Ecto neural progenitor cell (in vitro differentiated cells): ENCODE measurements at places on chromosomes 13 and 19.
A peak's percentile ranks its signal among the peaks of the same experiment; 100 is the strongest.

DNA sequence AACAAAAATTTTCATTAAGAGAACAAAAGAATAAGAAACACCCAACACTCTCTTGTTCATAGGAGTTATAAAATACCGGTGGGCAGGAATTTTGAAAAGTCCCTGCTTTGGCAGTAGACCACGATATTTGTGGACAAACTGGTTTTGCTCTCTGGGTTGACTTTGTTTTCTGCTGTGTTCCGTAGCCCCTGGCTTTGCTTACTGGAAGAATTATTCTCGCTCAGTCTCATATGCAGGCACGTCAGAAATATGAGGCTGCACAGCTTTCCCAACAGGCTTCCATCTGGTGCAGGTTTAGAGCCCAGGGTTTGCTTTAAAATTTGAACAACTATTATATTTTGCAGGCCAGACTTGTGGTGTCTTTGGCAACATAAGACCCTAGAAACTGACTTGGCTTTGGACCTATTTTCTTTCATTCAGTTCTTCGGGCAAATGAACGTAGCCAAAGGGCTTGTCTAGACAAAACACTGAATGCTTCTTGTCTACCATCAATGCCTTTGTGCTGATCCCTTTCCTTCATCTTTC, 2012.6 kb downstream of the PCDH9 start:
- no peak for DNase-seq

- no peak for DNase-seq
Observed at GRCh38 chr13:104001766-104002165, 935.5 kb upstream of the SLC10A2 start.

DNA sequence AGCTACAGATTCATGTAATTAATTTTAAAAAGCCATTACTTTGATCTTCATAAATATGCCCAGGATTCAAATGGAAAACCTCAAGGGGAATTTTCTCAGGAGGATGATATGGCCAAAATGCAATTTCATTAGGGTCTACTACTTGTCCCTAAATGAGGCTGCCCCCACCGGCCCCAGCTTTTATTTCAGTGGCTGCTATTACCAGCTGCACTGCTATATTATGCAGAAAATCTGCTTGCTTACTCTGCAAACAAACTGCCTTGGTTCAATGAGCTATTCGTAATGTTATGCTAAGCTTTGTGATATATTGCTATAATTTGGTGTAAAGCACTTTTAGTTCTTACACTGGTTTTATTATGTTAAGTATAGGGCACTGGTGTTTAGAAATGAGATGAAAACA, 137.3 kb upstream of the TMTC4 start:
- DNase-seq: no peak

GRCh38 chr19:5125797-5126497, 157.0 kb downstream of the KDM4B start:
- no peak for DNase-seq

- no peak for DNase-seq
Observed at GRCh38 chr13:87952377-87952776, 281.2 kb downstream of the SLITRK5 start.

DNA sequence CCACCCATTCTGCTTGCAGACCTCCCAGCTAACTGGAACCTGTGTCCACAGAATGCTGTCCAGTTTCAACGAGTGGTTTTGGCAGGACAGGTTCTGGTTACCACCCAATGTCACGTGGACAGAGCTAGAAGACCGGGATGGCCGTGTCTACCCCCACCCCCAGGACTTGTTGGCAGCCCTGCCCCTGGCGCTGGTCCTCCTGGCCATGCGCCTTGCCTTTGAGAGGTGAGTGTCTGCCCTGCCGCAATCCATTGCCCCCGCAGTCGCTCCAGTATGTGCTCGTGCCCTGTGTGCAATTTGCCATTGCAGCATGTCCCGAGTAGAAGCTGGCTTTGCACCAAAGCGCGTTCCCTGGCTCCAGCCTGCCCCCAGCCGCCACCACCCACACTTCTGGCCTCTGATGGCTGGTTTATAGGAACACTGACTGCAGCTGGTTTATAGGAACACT, 41.9 kb downstream of the CERS4 start:
- DNase-seq: no peak

- DNase-seq: no peak
Observed at GRCh38 chr13:26895808-26896466, 135.4 kb upstream of the GPR12 start.

DNA sequence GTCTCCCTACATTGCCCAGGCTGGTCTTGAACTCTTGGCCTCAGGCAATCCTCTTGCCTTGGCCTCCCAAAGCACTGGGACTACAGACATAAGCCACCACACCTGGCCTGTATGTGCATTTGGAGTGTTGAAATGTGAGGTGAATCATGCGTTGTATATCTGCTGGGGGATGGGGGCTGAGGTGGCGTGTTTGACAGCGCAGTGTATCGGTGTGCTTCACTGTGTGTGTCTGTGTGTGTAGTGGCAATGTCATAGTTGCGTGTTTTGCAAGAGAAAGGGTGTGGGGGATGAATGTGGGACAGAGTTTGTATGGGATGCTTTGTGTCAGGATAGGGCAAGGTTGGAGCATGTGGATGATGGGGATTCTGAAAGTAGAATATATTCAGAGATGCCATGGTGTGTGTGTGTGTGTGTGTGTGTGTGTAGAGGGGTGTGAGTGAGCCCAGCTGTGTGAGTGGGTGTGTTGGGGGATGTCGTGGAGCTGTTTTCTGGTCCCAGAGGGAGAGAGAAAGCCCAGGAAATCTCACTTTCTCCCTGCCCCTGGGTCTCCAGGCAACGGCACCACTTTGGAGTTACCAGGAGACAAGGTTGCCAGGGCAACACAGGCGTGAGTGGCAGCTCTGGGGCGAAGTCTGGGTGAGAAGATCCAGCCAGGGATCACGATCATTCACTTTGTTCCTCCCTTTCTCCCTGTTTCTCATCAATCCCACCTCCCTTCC, 1.1 kb upstream of the SWSAP1 start:
- peak; percentile 82 for DNase-seq

DNA sequence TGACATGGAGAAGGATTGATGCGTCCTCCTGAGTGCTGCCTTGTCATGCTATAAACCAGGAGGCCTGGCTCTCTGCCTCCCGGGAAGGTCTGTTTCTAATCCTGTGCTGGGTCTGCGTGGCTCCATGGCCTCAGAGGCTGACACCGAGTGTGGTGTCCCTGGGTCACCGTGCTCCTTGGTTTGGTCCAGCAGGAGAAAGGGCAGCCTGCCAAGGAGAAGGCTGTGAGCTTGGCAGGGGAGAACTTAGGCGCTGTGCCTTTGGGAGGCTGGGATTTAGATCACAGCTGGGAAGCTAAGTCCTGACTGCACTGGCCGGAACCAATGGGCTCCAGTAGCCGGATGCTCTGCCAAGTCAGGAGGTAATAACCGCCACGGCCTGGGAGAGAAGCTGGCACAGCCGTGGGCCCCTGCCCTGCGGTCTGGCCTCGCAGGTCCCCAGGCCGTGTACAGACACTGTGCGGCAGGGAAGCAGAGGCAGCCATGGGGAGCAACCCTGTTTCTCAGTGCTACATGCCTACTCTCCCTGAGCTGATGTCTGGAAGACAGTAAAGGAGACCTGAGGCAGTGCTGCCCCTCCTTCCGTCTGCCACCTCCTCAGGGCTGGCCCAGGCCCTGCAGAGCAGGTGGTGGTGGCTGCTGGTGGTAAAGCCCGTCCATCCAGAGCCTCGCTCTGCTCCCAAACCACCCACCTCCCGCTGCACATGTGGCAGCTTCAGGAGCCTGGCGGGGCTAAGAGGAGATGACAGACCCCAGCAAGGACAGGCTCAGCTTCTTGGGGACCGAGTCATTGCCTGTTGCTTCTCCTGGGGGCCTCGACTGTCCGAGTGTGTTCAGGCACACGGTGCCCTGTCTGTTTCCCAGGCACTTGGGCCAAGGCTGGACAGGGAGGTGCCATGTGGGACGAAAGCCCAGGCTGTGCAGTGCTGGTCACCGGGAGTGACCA, 44.9 kb downstream of the C13orf46 start:
- DNase-seq: peak; percentile 43

DNA sequence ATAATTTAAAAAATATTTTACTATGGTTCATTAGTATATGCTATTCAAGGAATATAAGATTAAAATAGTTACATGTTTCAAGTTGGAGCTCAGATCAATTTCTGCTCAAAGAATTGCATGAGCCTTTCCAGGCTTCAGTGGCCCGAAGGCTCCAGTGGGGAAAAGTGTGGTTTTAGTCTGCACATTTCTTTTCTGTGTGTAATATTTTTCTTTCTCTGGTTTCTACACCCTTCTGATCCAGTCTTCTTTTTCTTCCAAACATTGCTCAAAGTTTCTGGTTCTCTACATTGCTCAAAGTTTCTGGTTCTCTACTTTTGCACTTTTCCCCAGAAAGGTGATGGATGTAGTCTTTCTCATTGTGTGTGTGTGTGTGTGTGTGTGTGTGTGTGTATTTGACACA, 64.7 kb upstream of the OXGR1 start:
- DNase-seq: no peak

DNA sequence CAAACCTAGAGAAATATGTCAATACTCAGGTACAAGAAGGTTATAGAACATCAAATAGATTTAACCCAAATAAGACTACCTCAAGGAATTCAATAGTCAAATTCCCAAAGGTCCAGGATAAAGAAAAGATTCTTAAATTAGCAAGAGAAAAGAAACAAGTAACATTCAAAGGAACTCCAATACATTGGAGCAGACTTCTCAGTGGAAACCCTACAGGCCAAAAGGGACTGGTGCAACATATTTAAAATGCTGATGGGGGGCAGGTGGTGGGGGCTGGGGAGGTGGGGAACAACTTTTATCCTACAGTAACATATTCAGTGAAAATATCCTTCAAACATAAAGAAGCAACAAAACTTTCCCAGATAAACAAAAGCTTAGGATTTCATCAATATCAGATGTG, 23.1 kb downstream of the ITGBL1 start:
- DNase-seq: no peak

DNA sequence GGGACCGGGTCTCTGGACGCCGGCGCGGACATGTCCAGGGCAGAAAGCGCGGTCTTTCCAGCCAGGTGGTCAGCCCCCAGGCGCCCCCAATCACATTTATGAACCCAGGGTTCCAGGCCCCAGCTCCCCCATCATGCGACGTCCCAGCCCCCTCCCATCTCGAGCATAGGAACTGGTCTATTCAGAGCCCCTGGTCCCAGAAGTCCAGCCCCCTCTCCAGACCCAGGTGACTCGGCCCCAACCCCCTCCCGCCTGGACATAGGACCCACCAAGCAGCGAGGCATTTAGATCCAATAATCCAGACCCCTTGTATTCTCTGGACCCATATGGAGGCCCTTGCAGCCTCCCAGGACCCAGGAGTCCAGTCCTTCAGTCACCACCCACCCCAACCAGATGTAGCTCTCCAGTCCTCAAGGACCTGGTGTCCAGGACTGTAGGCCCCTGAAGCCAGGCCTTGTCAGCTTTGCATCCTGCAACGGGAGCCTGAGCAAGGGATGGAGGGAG, 501 bp downstream of the APLP1 start:
- no peak for DNase-seq

- no peak for DNase-seq
Observed at GRCh38 chr13:99267927-99268326, 9.7 kb upstream of the GPR18 start.

GRCh38 chr13:106996867-106997618, 429.1 kb upstream of the ARGLU1 start:
- no peak for DNase-seq

DNA sequence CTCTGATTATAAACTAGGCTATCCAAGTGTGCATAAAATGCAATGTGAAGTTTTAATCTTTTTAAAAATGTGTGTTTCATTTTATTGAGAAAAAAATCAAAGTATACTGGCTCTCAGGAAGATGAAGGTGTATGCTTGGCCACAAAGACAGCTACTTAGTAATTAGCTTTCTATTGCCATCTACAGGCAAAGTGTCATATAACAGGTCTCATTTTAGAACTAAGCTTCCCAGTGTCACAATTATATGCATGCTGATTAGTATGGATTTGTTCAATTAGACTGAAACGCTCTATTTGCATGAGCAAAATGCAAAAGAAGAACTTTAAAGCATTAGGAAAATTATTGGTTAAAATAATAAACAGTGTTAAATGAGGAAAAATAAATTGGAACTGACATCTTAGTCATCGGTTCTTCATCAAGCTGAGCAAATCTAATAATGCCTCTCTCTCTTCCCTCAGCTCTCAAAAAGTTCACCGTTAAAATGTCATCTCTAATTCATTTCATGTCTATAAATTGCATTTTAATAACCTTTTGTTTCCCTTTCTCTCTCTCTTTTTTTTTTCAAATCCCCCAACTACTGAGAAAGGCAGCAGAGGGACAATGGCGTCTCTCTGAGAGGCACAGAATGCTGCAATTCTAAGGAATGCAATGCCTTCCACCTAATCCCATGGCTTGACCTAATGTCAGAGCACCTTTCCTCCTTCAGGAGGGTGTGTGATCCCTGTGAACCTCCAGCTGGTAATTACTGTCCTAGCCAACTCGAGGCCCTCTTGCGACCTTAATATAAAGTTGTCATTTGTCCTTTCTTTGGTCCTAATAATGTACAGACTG, 313.1 kb upstream of the MAB21L1 start:
- DNase-seq: no peak

DNA sequence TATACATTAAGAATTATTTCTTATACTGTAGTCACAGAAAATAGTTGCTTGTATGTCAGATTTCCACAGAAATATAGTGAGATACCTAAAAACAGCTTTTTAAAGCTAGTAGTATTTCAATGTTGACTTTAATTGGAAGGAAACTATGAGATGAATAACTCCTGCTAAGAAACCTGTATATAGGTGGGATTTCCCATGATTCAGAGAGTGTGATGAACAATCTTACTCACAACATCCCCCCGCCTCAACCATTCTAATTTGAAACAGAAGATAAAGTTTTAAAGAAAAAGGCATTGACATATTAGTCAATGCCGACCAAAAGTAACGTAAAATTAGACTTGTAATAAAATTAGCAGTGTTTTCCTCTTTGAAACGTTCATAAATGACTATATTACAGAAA, 1.4 kb upstream of the MIR17HG start:
- DNase-seq: no peak

DNA sequence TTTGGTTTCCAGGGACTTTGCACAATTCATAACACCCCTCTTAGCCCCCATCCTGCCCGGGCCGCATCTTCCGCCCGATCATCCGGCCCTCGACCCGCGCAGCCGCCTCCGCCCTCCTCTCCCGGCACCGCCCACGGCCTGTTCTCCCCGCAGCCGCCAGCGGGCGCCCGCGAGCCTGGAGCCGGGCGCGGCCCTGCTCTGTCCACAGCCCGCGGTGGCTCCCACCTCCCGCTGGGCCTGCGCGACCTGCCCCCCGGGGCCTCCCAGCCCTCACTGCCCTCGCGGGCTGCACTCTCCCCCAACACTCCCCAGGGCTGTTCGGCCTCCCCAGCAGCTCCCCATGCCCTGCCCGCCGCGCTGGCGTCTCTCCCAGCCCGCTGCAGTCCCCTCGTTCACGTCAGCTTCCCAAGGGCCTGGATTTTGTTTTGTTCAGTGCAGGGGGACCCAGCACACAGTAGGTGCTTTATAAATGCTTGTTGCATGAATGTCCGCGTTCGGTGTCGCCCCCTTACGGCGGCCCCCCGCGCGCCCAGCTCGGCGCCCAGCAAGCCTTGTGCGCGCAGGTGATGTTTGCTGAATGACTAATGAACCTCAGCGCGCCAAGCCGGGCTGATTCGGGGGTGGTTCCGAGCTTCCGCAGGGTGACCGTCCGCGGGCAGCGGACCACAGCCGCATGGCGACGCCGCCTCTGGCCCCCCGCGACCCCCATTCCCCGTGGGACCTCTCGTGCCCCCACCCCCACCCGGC, 4.6 kb upstream of the APC2 start:
- DNase-seq: peak; percentile 89
